Effector memory CD4-positive, alpha-beta T cell (primary cell): ENCODE measurements at places on chromosomes 5 and 9.

- no peak overlapping the region for H3K27ac ChIP-seq
- H3K4me1 ChIP-seq: no peaks in the 10 kb centered on the region
- H3K36me3 ChIP-seq: no peaks in the 10 kb centered on the region
- no peaks in the 10 kb centered on the region for H3K27me3 ChIP-seq
- DNase-seq: no peak
These were observed 40.5 kb upstream of the IFNK start for GRCh38 chr9:27483576-27483975.

- H3K4me3 ChIP-seq: no peak overlapping the region
- H3K27ac ChIP-seq: no peak overlapping the region
- H3K4me1 ChIP-seq: no peaks in the 10 kb centered on the region
- no peaks in the 10 kb centered on the region for H3K27me3 ChIP-seq
- no peaks in the 10 kb centered on the region for H3K36me3 ChIP-seq
- no peak for DNase-seq
These were observed 153.9 kb downstream of the CSNK1G3 start for GRCh38 chr5:123665822-123666371.

DNA sequence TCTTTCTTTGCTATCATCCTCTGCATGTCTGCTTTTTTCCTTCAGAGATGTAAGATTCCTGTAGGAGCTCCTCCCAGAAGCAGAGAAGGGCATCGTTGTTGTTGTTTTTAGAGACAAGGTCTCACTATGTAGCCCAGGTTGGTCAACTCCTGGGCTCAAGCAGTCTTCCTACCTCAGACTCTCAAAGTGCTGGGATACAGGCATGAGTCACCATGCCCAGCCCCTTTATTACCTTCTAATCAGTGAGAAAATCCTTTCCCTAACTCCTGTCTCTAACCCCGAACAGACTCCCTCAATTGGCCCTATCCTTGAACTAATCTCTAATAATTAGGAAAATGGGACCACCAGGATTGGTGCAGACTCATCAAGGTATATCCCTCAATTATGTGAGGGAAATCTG lies 64.4 kb downstream of the GALNT10 start:
- H3K36me3 ChIP-seq: no peaks in the 10 kb centered on the region
- no peaks in the 10 kb centered on the region for H3K27me3 ChIP-seq
- DNase-seq: no peak
- no peak overlapping the region for H3K4me3 ChIP-seq
- no peaks in the 10 kb centered on the region for H3K4me1 ChIP-seq

- H3K27ac ChIP-seq: no peak within 1 kb of the TSS
- peaks cover 10% of the 10 kb centered on the region for H3K27me3 ChIP-seq
- H3K36me3 ChIP-seq: no peaks in the 10 kb centered on the region
- H3K4me3 ChIP-seq: no peak within 1 kb of the TSS
- DNase-seq: no peak
- no peaks in the 10 kb centered on the region for H3K4me1 ChIP-seq
These were observed at the start of gene SLC1A3 for GRCh38 chr5:36606428-36607113. Gene SLC1A3 (plus strand): TSS chr5:36606606. CDS start chr5:36608424, 1,818 bp downstream.

DNA sequence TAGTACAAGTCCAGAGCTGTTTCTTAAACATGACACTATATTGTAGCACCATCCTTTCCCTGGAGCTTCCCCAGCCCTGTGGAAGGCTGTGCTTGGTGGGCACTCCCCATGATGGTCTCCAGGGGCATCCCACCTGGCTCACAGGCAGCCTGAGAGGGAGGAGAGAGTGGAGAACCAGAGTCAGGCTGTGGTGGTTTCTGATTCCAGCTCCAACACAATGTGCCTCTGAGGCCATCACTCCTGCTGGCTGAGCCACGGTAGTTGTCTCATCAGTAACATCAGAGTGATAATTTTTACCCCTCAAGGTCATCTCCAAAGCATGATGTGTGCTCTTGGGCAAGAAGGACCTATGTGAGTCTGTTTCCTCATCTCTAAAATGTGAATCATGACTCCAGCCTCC lies 398.0 kb downstream of the CDK5RAP2 start:
- no peaks in the 10 kb centered on the region for H3K27me3 ChIP-seq
- no peaks in the 10 kb centered on the region for H3K36me3 ChIP-seq
- DNase-seq: no peak
- H3K4me3 ChIP-seq: no peak overlapping the region

GRCh38 chr9:20321423-20322082 lies 300.7 kb downstream of the MLLT3 start:
- H3K27ac ChIP-seq: peak overlapping the region; percentile 11
- DNase-seq: peak; percentile 31
- peaks cover 16% of the 10 kb centered on the region for H3K4me1 ChIP-seq
- no peak overlapping the region for H3K4me3 ChIP-seq
- H3K27me3 ChIP-seq: no peaks in the 10 kb centered on the region

GRCh38 chr5:133051061-133051541 lies 712 bp upstream of the HSPA4 start:
- peak overlapping the region; percentile 98 for H3K4me3 ChIP-seq
- H3K36me3 ChIP-seq: no peaks in the 10 kb centered on the region
- no peak for DNase-seq
- no peaks in the 10 kb centered on the region for H3K27me3 ChIP-seq
- H3K27ac ChIP-seq: peak overlapping the region; percentile 96

DNA sequence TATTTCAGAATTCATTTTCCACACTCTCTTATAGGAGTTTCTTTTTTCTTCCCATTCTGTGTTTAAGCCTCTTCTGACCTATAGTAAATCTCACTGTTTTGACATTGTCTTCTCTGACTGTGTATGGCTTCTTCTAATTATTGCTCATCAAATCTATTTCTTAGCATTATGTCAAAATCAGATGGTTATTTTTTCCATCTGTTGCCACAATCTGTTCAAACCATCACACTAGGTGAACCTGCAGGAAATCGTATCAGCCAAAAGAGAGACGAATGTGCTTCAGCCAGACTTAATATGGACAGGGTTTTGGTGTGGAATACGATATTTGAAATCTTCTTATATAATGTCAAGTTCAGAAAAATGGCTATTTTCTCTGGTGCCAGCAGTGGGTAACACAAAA lies 15.9 kb upstream of the SEMA4D start:
- no peak overlapping the region for H3K4me3 ChIP-seq
- no peak overlapping the region for H3K27ac ChIP-seq
- H3K27me3 ChIP-seq: no peaks in the 10 kb centered on the region
- DNase-seq: no peak
- no peaks in the 10 kb centered on the region for H3K36me3 ChIP-seq
- H3K4me1 ChIP-seq: peaks cover 20% of the 10 kb centered on the region

DNA sequence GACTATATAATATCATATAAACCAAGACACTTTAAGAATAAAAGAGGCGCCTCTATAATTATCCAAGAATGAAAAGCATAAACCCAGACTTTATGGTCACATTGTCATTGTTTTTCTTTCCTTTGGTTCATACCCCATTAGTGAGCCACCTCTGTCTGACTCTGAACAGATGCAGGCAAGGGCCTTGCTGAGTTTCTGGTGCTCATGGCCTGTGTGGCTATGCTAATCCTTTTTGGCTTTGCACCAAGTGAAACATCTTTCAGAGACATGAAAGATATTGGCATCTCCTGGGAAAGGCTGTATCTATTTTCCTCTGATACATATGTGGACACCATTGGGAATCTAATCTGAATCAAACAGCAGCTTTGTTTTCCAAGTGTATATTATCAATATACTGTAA lies 222.5 kb downstream of the CHSY3 start:
- DNase-seq: no peak
- H3K27ac ChIP-seq: no peak overlapping the region
- H3K4me3 ChIP-seq: no peak overlapping the region
- H3K36me3 ChIP-seq: no peaks in the 10 kb centered on the region

DNA sequence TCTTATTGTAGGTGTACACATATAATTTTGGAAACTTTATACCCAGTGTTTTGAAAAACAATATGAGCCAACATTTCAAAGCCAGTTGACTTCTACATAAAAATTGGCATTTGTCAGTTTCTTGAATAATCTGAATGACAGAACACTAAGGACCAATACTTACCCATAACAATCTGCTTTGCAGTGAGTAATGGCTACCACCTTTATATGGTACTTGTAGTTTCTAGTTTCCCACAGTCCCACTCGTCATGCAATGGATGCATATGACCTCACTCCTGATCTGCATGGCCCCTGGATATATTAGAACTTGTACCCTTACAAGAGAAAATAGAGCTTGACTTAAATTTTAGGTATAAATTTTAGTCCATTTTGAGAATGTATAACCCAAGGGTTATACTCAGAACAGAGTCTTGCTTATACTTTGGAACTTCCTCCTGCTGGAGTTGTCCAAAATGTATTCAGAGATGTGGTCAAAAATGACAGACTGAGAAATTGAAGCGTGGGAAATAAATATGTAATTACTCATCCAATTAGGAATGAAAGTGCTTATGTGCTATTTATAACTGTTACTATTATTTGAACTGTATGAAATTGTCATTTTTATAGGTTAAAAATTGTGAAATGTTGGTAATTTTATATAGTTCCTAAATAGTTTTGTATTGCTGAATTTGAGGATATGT lies 19.5 kb downstream of the XRCC4 start:
- H3K4me1 ChIP-seq: peaks cover 8% of the 10 kb centered on the region
- H3K4me3 ChIP-seq: no peak overlapping the region
- H3K27ac ChIP-seq: no peak overlapping the region
- no peaks in the 10 kb centered on the region for H3K36me3 ChIP-seq
- DNase-seq: no peak

- no peak overlapping the region for H3K4me3 ChIP-seq
- no peaks in the 10 kb centered on the region for H3K27me3 ChIP-seq
- no peaks in the 10 kb centered on the region for H3K4me1 ChIP-seq
- H3K27ac ChIP-seq: no peak overlapping the region
These were observed 238.4 kb downstream of the TRPM3 start for GRCh38 chr9:70883056-70883455.

DNA sequence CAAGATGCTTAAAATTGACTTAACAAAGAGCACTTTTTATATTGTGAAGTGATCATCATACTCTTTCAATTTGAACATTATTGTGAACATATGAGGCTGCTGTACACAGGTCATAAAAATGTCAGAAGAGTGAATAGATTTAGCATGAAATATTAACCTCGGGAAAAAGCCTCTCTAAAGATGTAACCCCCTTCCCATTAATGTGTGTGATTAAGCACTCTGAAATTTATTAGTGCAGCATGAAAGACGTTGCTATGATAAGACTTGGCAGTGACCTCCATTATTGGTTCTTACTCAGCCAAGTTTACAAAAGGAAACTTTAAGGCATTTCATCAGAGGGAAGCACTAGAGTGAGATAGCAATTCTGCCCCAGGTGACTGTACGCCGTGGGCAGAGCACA lies 326.5 kb downstream of the NTRK2 start:
- H3K27ac ChIP-seq: no peak overlapping the region
- no peaks in the 10 kb centered on the region for H3K27me3 ChIP-seq
- H3K4me3 ChIP-seq: no peak overlapping the region
- H3K36me3 ChIP-seq: no peaks in the 10 kb centered on the region
- H3K4me1 ChIP-seq: no peaks in the 10 kb centered on the region
- DNase-seq: no peak

DNA sequence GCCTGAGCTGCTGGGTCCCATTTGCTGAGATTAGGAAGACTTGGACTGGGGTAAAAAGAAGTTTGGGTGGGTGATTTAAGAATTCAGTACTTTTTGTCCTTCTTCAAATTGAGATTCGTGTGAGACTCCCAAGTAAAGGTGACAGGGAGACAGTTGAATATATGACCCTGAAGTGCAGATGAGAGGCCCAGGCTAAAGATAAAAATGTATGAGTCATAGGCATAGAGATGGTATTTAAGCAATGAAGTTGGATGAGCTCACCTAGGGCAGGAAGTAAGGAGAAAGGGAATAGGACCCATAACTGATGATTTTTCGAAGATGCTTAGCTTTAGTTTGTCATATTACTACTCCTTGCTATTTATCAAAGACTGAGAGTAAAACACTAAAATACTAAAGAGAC lies 255.9 kb upstream of the ADRA1B start:
- H3K4me3 ChIP-seq: no peak overlapping the region
- no peaks in the 10 kb centered on the region for H3K36me3 ChIP-seq

DNA sequence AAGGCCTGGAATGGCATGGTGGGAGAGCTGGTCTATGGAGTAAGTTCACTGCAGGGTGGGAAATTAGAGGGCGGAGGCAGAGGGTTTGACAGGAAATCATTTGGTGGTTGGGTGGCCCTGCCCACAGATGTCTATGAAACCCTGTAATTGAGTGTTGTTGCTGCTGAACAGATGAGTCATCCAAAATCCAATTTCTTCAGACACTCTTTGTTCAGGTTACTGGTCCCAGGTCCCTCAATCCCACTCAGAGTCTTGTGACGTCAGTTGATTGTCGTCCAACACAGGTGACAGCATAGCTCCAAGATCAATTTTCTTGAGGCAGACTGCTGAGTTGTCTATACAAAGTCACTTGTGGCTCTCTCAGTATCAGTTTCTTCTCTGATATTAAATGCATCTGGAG lies 208.6 kb downstream of the GRIA1 start:
- H3K4me1 ChIP-seq: no peaks in the 10 kb centered on the region
- no peak overlapping the region for H3K4me3 ChIP-seq
- H3K27ac ChIP-seq: no peak overlapping the region
- no peak for DNase-seq
- H3K36me3 ChIP-seq: no peaks in the 10 kb centered on the region

GRCh38 chr5:139847790-139848507 lies 52.3 kb downstream of the PSD2 start:
- H3K27me3 ChIP-seq: peaks cover 3% of the 10 kb centered on the region
- H3K4me3 ChIP-seq: peak overlapping the region; percentile 62
- no peaks in the 10 kb centered on the region for H3K36me3 ChIP-seq
- H3K27ac ChIP-seq: peak overlapping the region; percentile 69

- H3K4me1 ChIP-seq: no peaks in the 10 kb centered on the region
- no peaks in the 10 kb centered on the region for H3K36me3 ChIP-seq
- H3K27ac ChIP-seq: no peak overlapping the region
- no peak overlapping the region for H3K4me3 ChIP-seq
- no peaks in the 10 kb centered on the region for H3K27me3 ChIP-seq
These were observed 246.4 kb downstream of the PSAT1 start for GRCh38 chr9:78543353-78543752.

DNA sequence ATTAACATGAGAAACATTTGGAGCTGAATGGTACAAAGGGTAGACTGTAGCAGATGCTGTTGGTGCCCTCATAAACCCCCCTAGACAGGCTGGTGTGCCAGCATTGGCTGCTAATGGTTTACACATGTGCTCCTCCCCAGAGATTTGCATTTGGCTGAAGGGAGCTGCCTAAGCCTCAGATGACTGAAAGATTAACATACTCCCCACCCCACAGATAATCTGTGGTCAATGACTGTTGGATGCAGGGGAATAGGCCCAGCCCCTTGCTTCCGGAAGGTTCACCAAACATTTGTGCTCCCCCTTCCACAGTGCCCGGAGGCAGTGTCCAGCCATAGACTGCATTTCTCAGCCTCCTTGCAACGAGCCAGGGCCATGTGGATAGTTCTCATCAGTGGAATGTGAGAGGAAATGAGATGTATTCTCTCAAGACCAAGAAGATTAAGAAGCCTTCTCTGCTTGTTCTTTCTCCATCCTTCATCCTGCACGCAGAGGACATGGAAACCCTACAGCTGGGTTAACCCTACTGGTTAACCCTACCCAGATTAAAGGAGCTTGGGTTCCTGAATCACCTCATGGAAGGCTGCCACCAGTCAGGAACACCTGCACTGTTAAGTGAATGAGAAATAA lies 79.6 kb downstream of the PHAX start:
- H3K4me3 ChIP-seq: no peak overlapping the region
- no peak for DNase-seq
- H3K27ac ChIP-seq: no peak overlapping the region
- no peaks in the 10 kb centered on the region for H3K36me3 ChIP-seq

GRCh38 chr5:38534156-38534453 lies 22.3 kb downstream of the LIFR start:
- H3K27ac ChIP-seq: no peak overlapping the region
- H3K4me1 ChIP-seq: no peaks in the 10 kb centered on the region
- H3K4me3 ChIP-seq: no peak overlapping the region
- DNase-seq: no peak
- H3K27me3 ChIP-seq: peaks cover 2% of the 10 kb centered on the region
- no peaks in the 10 kb centered on the region for H3K36me3 ChIP-seq
